ENCODE measurements at places on chromosomes 6 and 20. TPM values are rescaled to one million over a fixed set of nuclear protein-coding genes. Genes with fewer than 3 reads are reported as not detected.

DNA sequence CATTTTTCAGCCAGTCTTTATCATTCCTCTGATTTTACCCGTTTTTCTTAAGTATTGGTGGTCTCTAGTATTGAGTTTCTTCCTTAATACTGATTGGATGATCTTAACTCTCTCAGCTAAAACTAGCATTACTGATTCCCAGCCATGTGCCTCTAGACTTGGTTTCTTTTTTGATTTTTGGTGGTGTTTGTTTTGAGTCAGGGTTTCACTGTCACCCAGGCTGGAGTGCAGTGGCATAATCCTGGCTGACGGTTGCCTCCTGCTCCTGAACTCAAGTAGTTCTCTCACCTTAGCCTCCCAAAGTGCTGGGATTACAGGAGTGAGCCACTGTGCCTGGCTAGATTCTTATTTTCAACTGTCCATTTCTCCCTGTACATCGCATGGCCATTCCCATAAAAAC, 24.9 kb downstream of the DPPA5 start:
- no peak for DNase-seq

The SIM1 gene
- polyA plus RNA-seq = not detected

GRCh38 chr6:134937426-134937825, 12.5 kb downstream of the ALDH8A1 start:
- DNase-seq = no peak

- DNase-seq = no peak
Observed at GRCh38 chr6:152636021-152636608, 1.0 kb downstream of the SYNE1 start.

- DNase-seq = no peak
Observed at GRCh38 chr6:9499709-9500108, 915.2 kb downstream of the TFAP2A start.

GRCh38 chr6:98686008-98686601, 148.3 kb upstream of the POU3F2 start:
- DNase-seq = no peak

DNA sequence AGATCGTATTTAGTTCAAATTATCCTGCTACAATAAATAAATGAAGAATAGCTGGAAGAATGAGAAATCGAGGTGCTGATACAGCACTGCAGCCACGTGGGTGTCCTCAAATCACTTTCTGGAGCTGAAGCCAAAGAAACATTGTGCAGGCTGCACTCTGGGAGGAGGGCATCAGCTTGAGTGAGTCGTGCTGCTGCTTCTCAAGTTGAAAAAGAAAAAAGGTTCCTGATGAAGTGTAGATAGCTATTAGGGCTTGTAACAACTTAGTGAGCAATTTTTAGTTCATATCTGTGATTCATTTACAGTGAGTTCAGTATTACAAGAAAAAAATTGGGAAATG, 40.5 kb downstream of the DSE start:
- no peak for DNase-seq

The UNC5CL gene
- 0.87 TPM for polyA plus RNA-seq

GRCh38 chr6:126307849-126308248, 32.1 kb upstream of the CENPW start:
- DNase-seq = no peak

- no peak for DNase-seq
Observed at GRCh38 chr6:133297657-133298056, 56.5 kb downstream of the EYA4 start.

All from urinary bladder (tissue), 4 donors.